Activated CD4-positive, CD25-positive, alpha-beta regulatory T cell (primary cell): ENCODE measurements at places on chromosomes 11 and 22.

GRCh38 chr22:18032455-18033101 is 8.2 kb upstream of the MICAL3 start:
- DNase-seq, result no peak

DNA sequence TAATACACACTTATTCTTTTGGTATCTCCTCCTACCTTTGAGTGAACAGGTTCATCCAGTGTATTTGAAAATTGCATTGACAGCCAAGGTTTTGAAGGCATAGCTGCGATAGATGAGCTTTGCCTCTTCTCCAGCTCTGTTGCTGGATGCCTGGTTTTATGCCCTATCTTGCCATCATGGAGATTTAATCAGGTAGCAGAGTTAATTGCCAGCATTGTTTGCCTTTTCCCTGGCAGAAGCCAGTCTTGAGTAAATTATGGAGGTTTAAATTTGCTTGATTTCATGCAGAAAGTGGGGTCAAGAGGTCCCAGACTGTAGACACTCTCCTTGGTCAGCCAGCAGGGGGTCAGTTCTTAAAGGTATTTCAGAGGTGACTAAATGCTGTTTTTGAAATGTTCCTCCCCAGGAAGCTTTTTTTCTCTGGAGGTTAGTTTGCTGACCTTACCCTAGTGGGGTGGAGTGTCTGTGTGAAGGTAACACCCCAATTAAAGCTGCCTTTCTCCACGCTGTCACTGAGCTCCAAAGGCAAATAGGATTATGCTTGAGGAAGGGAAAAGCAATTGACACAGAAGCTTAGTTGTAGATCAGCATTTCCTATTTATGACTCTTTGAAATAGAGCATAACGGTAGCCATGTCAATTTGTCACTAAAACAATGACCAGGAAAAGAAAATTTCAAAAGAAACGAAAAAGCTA is 96.0 kb downstream of the EXT2 start:
- no peak for DNase-seq

- DNase-seq, result no peak
These were observed 77.1 kb upstream of the PRR5 start for GRCh38 chr22:44624689-44625420.

GRCh38 chr11:130023204-130023603 is 20.6 kb upstream of the PRDM10 start:
- DNase-seq, result no peak

DNA sequence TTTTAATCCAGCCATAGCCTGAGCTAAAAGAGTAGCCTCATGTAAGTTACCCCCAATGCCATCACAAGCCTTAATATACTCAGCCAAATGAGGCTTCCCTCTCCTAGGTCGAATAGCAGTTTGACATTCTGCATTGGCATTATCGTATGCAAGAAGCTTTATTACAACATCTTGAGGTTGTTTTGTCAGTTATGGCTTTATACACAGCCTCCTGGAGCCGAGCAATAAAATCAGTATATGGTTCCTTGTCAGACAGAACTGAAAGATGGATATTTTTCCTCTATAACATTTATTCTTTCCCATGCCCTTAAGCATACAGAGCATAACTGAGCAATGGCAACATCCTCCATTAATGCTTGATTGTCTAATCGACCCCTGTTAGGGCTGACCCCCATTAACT is 5.4 kb upstream of the DNAJB13 start:
- no peak for DNase-seq

GRCh38 chr11:35764417-35764816 is 101.8 kb downstream of the TRIM44 start:
- no peak for DNase-seq

GRCh38 chr22:29772170-29772641 is 5.0 kb downstream of the UQCR10 start:
- DNase-seq, result no peak

GRCh38 chr11:94910779-94911178 is 62.6 kb downstream of the CWC15 start:
- no peak for DNase-seq

DNA sequence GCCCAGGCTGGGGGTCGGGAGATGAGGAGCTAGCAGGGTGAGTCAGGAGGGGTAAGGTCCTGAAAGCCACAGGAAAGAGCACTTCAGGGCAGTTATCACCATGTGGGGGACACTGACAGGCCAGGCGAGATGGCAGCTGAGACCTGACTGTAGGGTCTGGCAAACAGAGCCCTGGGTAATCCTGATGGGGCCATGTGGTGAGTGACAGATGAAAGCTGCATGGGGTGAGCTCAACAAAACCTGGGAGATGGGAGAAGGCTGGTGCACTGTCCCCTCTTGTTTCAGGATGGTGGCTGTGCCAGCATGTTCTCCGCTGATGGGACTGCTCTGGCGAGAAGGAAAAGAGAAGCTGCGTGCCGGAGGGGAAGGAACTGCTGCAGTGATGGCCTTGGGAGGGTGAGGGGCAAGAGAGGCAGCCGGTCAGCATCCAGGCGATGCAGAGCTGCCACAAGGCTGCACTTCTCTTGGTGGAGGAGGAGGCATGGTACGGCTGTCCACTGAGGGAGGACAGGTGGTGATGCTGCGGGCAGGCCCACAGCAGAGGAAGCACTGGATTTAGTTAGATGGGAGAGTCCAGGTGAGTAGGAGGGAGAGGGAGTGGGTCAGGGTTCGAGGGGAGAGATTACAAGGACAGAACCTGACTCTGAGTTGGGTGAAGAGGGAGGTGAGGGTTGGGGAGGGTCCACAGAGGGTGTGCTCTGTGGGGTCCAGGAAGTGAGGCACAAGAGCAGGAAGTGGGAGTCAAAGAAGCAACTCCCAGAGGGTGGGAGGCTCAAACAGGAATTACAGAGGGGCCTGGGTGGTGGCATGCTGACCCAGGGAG is 3.8 kb downstream of the TOP3B start:
- DNase-seq, result no peak

GRCh38 chr11:100972046-100972445 is 157.6 kb downstream of the PGR start:
- no peak for DNase-seq

DNA sequence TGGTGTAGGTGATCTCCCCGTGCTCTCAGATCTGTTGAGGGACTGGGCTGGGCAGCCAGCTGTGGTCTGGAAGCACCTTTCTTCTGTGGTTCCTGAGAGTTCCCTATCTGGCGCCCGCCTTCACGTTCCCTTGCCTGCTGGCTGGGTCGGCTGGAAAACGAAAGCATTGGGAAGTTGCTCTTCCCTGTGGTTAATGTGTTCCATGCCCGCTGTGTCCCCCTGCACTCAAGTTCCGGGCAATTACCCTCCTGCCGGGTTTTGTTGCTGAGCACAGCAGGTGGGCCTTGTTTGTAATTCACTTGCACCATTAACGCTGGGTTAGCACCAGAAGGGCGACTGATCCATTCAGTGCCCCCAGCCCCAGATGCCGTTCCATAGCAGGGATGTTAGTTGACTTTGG is 134.1 kb downstream of the GRIK4 start:
- DNase-seq, result no peak

DNA sequence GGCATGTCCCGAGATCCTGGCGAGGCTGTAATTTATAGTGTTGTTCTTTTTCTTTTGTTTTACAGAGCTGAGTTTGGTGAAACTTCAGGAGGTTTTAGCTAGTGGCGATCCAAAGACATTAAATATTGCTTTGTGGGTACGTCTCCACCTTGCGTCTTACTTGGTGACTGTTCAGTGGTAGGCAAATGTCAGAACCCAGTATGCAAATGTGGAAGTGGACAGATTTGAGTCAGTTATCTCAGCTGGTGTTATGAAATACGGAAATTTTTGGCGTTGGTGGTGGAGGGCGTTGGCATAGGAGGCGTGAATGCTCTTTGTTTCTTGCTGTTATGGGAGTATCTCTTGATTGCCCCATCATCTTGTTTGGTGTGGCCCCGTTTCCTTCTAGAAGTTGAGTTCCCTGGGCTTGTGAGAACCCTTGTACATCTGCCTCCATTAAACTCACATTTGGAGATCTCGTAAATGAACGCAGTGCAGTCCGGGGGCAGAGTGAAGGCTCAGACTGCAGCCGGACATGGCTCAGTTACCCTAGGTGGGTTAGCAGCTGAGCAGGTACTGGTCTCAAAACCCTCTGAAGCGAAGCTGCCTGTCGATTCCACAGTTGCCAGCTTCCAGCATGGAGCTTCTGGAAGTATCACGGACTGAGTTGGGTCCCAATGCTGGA is 39.9 kb downstream of the PTPRJ start:
- no peak for DNase-seq

DNA sequence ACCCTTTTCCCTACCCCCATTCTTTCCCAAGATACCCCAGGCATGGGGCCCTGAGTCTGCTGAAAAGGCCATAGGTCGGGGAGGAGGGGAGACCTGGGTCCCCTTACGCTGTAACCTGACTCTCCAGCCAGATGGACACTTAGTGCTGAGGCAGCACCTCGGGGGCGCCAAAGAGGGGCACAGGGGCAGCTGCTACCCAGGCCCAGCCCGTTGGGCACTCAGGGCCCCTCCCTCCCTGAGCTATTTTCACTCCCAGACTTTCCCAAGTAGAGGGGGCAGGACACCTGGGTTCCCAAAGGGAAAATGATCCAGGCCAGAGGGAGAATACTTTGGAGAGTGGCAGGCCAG is 933 bp downstream of the ACTN3 start:
- DNase-seq, result no peak

DNA sequence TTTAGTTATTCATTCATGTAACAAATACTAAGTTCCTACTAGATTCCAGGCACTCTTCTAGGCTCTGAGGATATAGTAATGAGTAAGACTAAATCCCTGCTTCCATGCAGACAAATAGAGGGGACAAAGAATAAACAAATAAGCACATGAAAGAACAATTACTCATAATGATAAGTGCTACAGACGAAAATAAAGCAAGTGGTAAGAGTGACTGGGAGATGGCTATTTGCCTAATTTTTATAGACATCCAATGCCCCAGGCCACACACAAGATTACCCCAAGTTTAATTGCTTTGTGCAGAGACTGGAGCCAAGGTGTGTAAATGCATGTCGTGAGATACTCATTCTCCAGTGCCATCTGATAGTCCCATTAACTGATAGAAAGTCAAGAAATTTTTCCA is 62.6 kb downstream of the DCUN1D5 start:
- no peak for DNase-seq

- no peak for DNase-seq
These were observed 1.4 kb downstream of the PACSIN3 start for GRCh38 chr11:47184711-47185304.

- DNase-seq, result no peak
These were observed 87.1 kb upstream of the RAG2 start for GRCh38 chr11:36684840-36685801.

- DNase-seq, result no peak
These were observed 7.3 kb upstream of the SGSM3 start for GRCh38 chr22:40363059-40363458.

DNA sequence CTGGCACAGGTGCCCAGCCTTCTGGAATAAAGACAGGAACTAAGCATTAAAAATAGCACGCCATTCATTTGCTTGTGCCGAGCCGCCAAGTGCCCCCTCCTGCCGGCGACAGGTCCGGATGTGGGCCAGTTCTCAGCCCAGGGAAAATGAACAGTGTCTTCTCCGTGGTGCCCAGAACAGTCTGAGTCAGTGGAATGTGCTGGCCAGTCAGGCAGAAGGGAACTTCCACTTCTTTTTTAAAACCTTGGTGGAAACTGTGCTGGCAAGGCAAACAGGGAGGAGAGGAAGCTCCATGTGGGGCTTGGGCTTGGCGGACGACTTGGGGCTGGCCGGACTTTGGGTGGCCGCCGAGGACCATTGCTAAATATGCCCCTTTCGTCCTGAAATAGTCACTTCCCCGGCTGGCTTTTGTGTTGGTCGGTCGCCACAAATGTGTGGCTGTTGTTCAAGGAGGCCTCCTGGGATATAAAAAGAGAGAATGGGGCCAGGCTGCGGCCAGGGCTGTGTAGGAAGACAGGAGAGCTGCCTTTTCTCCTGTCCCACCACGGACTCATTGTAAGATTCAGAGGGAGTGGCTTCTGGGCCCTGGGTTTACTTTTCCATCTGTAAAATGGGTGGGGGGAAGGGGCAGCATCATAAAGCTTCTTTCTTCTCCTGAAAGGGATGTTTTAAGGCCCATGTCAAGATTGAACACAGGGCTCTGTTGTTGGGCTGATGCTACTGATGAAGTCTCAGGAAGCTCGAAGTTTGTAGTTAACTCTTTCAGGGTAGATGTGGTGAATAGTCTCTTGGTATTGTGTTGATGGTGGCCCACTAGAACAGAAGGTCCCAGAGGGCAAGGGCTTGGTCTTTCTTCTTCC is 101.0 kb downstream of the PTPRJ start:
- DNase-seq, result no peak

GRCh38 chr11:13074714-13075464 is 65.8 kb downstream of the RASSF10 start:
- DNase-seq, result no peak

DNA sequence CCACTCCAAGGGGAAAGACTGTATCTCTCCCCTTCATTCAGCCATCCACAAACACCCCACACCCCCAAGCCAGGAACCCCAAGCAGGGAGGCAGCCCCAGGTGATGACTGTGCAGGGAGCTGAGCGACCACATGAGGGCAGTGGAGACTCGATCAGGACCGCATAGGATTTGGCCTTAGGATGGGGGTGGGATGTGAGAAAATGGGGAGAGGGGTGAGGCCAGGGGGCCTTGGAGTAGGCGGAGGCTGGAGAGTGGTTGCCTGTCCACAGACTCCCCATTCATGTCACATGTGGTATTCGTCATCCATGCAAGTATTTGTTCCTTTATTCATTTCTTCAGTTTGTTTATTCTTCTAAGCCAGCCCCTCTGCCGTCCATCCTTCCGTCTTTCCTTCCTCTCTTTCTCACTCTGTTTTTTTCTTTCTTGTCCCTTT is 2.7 kb upstream of the RHOD start:
- no peak for DNase-seq

GRCh38 chr11:111933872-111934271 is 3.3 kb upstream of the DIXDC1 start:
- no peak for DNase-seq

DNA sequence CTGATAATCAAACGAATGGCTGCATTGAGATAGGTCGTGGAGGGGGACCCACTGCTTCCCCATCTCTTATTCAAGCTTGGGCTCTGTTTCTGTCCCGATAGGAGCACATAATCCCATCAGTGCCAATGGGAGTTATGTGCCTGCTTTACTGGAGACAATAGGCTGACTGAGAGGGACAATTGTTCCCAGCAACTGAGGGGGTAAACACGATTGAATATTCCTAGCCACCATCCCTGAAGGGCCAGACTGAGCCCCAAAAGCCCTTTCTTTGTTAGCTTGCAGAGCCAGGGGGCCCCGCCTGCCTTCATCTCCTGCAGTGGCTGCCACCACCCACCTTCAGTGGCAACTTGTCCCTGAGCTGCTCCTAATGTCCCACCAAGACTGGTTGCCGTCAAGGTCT is 172.8 kb upstream of the NAV2 start:
- DNase-seq, result no peak

- DNase-seq, result no peak
These were observed 148.3 kb downstream of the PGR start for GRCh38 chr11:100981196-100981824.

GRCh38 chr11:46210133-46210636 is 67.3 kb upstream of the CREB3L1 start:
- DNase-seq, result no peak

GRCh38 chr11:111798279-111798678 is 32.1 kb upstream of the PPP2R1B start:
- no peak for DNase-seq

- DNase-seq, result no peak
These were observed 118.3 kb downstream of the CD44 start for GRCh38 chr11:35257281-35257680.
